G401 (cell line): ENCODE measurements at places on chromosomes 1 and 21. TPM values are rescaled to one million over a fixed set of nuclear protein-coding genes. Genes with fewer than 3 reads are reported as not detected.
A peak's percentile ranks its signal among the peaks of the same experiment; 100 is the strongest.

The NES gene
- 170 and 183 TPM in 2 replicates for total RNA-seq

The SPATA6 gene
- 6.3 and 18.5 TPM in 2 replicates for total RNA-seq

- no peak for DNase-seq
These were observed 89.6 kb downstream of the PKN2 start for GRCh38 chr1:88773540-88774150.

- no peak for DNase-seq
These were observed 57.9 kb upstream of the IRF2BP2 start for GRCh38 chr1:234667600-234668576.

DNA sequence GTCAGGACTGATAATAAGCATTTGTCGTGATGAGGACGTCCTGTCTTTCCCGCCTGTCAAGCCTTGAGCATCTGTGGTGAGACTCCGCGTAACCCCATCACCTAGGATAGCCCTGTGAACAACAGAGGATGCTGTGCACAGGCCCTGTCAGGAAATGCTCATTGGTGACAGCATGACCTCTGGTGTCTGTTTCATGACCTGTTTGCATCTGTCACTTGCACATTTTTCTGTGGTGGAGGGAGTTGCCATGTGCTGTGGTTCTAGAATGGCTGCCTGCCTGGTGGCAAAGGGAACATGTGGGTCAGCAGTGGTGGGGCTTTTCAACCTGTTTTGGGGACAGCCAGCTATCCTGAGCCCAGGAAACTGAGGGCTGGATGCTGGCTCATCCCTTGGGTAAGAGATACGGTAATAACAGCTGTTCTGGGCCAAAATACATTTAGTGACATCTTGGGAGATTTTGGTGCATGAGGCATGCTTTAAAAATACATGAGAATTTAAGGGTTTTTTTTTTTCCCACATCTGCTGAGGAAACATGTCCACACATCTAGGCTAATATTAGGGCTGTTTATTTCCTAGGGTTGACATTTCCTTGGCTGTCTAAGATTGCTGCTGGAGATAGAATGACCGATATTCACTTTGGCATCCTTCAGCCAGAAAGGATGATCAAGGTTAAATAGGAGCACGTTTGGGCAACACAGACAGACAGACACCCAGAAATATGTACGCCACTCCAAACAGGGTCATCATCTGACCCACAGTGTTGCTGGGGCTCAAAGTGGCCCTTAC is 52.9 kb downstream of the KCNC4 start:
- no peak for DNase-seq

GRCh38 chr1:160664573-160665051 is 17.8 kb upstream of the SLAMF1 start:
- DNase-seq = no peak

GRCh38 chr1:56584910-56585528 is 5.7 kb upstream of the PLPP3 start:
- peak; percentile 68 for DNase-seq

DNA sequence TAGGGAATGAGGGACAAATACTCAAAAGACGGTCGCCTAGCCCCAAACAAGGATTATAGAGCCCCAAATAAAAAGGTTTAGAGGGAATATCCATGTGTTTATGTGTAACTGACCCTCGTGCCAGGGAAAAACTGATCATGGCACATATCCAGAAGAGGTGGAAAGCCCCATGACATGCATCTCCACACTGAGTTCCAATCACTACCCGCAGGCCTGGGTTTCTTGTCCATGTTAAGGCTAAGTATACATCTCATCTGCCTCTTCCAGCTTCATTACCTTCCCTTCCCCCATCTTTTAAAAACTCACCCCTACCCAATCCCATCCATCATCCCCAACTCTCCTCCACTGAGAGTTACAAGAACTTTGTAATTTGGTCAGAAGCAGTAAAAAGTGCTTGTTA is 15.2 kb downstream of the GADD45A start:
- no peak for DNase-seq

GRCh38 chr1:32709476-32709875 is 6.9 kb upstream of the SYNC start:
- no peak for DNase-seq

- DNase-seq = no peak
These were observed 21.4 kb downstream of the LIN9 start for GRCh38 chr1:226287587-226287986.
